Activated CD4-positive, alpha-beta T cell treated with anti-CD3 and anti-CD28 coated beads, Interleukin-10, Interleukin-2, amounts not matched to agents 100 ng/mL and 50 ng/mL, durations not matched to agents 16 hours and 8 hours (primary cell): ENCODE measurements at places on chromosomes 5 and 9.

DNA sequence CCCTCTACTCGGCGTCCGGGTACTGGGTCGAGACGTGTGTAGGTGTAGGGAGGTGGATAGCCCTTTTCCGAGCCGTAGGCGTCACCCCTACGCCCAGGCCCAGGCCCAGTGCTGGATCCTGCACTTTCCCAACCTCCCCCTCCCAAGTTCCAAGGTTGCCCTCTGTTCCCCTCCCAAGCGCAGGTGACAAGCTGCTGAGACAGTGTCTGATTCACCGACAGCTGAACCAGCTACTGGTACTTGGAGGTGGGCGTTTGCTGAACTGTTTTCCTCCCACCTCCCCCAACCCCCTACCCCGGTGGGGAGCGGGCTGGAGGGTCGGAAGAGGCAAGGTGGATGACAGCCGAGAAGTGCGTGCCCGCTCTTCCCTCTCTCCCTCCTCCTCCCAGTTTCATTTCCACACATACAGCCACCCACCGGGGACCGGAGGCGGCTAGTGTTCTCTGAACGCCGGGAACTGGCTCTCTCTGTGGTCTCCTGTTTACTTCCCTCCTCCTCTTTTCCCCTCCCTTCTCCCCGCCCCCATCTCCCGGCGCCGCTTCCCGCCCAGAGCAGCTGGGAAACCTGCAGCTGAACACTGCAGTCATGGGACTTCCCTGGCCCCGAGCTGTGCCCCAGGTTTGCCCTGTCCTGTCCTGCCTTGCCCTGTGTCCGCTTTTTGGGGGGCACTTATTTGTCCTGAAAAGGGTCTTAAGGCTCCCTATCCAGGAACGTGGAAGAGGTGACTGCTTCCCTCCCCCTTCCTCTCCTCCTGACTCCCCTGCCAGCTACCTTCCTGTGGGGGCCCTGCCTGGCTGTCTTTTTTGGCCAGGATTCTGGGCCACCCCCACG lies 6.2 kb upstream of the KLF9 start:
- DNase-seq: peak; percentile 42

DNA sequence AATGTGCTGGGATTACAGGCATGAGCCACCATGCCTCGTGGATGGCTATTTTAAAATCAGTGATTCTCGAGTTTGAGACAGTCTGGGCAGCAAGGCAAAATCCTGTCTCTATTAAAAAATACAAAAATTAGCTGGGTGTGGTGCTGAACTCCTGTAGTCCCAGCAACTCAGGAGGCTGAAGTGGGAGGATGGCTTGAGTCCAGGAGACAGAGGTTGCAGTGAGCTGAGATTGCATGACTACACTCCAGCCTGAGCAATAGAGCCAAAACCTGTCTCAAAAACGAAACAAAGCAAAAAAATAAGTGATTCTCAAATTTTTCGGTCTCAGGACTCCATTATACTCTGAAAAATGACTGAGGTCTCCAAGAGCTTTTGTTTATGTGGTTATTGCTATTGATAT lies 47.9 kb upstream of the HSPA9 start:
- DNase-seq: no peak

DNA sequence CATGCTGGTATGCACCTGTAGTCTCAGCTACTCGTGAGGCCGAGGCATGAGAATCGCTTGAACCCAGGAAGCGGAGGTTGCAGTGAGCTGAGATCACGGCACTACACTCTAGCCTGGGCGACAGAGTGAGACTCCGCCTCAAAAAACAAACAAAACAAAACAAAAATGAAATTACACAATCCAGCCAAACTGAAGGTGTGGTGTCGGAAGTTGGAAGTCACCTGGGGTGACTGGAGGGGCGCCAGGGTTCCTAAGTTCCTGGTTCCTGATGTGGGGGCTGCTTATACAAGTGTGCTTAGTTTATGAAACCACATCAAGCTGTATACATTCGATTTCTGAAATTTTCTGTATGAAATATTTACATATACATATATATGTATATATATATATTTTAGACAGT lies 3.7 kb upstream of the DOLPP1 start:
- no peak for DNase-seq

DNA sequence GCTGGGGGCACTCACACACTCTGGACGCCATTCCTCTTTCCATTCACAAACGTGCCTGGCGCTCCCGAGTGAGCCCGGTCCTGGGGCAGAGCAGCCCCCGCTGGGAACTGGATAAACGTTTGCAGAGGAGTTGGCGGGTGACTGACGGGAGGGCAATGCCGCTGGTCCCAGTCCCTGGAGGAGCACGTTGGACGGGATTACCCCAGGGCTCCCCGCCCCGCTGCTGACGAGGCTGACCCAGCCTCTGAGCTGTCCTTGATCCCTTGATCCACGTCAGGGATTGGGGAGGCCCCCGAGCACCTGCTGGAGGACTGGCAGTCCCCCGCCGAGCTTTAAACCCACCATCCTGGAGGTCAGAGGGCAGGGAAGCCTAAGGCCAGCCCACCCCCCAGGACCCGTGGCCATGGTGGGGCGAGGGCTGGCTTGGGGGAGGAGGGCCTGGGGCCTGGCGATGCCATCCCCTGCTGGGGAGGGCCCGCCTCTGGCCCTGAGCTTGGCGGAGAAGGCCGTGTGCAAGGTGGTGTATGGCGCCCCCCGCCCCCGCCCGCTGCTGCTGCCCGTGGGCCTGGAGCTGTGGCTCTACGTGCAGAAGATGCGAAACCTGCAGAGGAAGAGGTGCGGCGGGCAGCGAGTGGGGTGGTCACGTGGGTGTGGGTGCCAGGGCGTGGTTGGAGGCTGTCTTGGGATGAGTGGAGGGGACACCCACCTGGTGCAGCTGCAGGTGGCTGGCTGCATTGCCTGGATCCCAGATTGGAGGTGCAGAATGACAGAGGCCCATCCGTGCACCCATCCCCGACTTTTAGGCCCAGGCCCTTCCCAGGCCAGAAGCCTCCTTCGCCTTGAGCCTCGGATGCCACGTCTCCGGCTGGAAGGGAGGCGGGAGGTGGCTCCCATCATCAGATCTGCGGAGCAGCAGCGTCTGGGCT lies 4.5 kb downstream of the GPSM1 start:
- no peak for DNase-seq

GRCh38 chr5:136506131-136506530 lies 140.8 kb upstream of the TRPC7 start:
- no peak for DNase-seq

GRCh38 chr9:93949073-93949693 lies 6.0 kb downstream of the BARX1 start:
- no peak for DNase-seq

GRCh38 chr9:995781-996180 lies 19.3 kb downstream of the DMRT3 start:
- no peak for DNase-seq

DNA sequence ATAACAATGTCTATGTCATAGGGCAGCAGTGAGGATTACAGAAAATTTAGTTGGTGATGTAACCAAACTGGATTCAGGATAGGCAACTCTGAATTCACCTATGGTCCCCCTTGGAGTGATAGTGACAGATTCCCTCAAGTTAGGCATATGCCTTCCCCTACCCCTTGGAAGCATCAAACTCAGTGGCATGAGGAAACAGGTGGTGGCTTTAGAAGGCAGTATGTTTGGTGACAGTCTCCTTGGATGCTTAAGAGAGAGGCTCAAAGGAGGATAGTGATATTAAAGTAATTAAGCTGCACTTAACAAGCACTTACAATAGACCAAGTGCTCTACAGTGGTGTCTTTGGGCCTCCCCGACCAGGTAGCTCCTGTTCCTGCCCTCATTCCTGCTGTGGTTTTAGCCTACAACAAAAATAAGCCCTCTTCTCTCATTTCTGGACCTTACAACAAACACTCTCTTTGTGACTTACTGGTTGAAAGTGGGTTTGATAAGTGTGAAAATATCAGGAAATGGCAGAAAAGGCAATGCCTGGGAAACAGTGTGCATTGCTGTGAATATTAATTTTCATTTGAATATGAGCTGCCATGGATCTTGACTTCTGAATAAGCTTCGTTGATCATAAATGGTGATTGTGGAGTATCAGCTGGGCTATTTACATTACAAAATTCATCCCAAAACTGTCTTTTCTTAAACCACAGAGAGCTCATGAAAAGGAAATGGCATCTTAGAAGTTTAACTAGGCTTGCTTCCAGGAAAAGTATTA lies 29.2 kb downstream of the NR4A3 start:
- no peak for DNase-seq

- peak; percentile 62 for DNase-seq
Observed at GRCh38 chr5:159178978-159179377, 30.4 kb downstream of the RNF145 start.

DNA sequence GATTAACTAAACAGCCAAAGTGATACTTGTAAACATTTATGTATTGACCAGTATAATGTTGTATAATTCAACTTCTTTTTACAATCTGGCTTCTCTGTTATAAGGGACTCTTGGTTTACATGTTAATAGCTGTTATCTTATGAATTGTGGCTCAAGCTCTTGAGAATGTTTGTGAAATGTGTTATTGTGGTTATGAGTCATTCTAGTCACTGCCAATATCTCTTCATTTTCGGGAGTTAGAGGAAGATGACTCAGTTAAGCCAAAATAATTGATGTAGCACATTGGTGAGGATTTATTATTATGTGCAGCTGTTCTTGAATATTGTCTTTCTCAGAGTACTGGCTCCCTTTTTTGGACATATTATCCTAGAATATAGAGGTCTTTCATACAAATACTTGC lies 655.2 kb upstream of the RIOK2 start:
- DNase-seq: peak; percentile 61

- peak; percentile 43 for DNase-seq
Observed at GRCh38 chr9:86434039-86434726, 80.0 kb upstream of the TUT7 start.

DNA sequence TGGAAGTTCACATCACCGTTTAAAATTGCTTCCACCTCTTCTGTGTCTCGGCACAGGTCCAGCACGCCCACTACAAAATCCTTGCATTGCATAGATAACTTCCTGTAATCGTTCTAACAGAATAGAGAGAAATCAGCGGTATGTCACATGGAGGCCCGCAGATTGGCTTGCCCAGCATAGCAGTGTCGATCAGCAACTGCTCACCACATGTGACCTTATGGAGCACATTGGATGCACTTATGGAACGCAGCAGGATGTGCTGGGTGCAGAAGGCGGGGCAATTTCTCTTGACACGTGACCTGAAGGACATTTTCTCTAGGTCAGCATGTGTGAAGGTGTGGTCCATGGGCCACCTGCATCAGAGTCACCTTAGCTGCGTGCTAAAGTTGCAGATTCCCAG lies 49.7 kb downstream of the TRPC7 start:
- DNase-seq: no peak
